GM04503 (cell line): ENCODE measurements at places on chromosomes 7 and 10.

- no peak for DNase-seq
These were observed 214.8 kb downstream of the CNTNAP2 start for GRCh38 chr7:146331369-146331768.

DNA sequence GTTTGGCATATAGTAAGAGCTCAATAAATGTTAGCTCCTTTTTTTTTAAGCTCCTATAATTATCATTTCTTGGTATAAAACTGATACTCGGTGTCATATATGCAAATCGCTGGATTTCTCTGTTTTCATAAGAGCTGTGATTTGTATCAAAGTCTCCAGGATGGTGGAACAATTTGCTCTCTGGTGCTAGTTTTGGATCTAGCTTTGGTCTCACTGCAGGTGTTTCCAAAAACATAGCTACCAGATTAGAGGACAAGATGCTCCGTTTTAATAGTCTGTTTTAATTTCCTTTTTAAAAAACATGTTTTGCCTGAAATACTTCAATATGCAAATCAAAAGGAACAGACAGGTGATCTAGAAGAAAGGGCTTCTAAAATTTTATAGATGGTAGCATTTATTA lies 25.3 kb downstream of the ADAM22 start:
- DNase-seq, result no peak

DNA sequence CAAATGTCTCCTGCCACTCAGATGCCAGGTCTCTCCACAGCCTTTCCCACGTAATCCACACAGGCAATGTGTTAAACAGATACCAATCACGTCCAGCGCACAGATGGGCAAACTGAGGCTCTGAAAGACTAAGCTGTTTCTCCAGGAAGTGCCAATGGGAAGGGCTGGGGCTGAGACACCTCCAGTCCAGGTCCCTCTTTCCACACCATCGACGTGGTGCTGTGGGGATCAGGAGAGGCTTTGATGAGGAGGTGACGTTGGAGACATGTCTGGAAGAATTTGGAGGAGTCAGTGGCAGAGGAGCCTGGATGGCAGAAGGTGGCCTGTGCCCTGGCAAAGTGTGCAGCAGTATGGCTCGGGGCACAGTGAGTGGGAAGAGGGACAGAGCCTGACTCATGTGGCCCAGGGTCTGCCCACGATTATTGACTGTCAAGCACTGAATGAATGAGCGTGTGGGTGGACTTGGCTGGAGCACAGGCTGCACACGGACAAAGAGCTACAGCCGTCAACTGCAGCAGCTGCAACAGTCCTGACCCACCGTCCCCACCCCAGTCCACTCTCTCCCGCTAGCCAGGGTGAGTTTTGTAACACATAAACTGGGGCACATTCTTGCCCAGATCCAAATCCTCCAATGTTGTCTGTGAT lies 40.8 kb upstream of the HSPA12A start:
- no peak for DNase-seq

- DNase-seq, result no peak
These were observed 71.6 kb downstream of the THSD7A start for GRCh38 chr7:11760372-11760771.

GRCh38 chr7:27109466-27110185 lies 7.1 kb upstream of the HOXA2 start:
- DNase-seq, result no peak
